ENCODE measurements at places on chromosomes 11 and 22.

DNA sequence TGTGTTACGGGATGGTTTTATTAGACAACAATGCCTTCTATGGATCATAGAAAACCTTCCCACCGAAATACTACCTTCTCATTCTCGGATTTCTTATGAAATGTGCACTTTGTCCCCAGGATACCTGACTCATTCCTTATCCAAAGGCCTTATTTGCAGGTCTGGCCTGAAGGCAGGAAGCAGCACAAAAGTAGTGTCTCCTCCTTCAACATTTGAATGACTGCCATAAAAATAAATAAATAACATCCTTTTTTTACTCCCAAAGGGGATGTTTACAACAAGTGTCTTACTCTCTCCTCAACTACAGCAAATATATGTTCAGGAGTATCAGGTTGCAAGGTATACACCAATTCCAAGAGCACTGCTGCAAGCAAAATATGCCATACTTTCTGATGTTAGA lies 41.6 kb upstream of the PAK1 start:
- no peak for DNase-seq

DNA sequence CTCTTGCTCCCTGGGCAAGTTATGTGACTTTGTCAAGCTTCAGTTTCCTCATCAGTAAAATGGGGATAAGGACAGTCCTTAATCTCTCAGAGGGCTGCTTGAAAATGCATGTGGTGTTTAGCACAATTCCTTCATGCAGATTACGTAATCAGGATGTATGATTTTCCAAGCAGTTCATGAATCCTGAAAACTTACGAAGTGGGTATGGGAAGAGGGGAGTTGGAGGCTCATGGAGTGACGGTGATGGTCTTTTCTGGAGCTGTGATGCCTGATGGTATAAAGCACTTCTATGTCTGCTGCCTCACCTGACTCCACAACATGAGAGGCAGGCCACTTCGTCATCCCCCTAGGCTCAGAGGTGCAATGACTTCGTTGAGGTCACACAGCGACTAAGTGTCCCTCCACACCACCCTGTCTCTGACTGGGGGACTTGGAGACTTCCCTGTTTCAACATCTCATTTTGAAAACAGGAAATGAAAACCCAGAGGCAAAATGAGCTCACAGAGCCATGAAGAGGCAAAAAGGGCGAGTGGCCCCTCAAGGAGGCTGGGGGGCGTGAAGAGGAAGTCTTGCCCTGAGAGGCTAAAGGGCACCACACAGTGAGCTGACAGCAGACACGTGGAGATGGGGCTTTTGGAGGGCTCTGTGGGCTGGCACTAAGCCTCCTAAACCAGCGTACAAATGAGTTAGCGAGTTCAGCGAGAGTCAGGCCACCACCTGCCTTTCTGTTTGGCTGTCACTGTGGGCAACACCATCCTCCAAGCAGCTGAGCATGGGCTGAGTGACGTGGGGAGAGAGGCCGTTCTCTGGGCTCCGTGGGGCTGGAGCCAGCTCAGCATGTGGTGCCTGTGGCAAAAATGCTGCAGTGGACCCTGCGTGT lies 10.1 kb downstream of the MCM5 start:
- no peak for DNase-seq

- DNase-seq = no peak
Measured at GRCh38 chr11:134202661-134203060, 21.1 kb downstream of the NCAPD3 start.

DNA sequence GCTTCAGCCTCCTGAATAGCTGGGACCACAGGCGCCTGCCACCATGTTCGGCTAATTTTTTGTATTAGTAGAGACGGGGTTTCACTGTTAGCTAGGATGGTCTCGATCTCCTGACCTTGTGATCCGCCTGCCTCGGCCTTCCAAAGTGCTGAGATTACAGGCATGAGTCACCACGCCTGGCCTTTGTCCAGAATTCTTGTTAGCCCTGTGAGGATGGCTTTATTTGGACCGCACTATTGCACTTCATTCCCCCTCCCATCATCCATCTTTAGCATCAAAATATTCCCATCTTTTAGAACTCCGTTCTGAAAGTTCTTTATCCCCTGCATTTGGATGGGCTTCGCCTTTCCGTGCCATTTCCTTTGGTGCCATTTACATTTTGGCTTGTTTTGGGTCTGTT lies 2.6 kb downstream of the SAMM50 start:
- DNase-seq = no peak

GRCh38 chr11:58268142-58268541 lies at the start of gene OR10W1:
TSS of gene OR10W1 (minus strand) at chr11:58268260. CDS start at chr11:58267858, 402 bp downstream.
- DNase-seq = no peak

GRCh38 chr22:25054943-25055511 lies 102.5 kb downstream of the KIAA1671 start:
- no peak for DNase-seq

DNA sequence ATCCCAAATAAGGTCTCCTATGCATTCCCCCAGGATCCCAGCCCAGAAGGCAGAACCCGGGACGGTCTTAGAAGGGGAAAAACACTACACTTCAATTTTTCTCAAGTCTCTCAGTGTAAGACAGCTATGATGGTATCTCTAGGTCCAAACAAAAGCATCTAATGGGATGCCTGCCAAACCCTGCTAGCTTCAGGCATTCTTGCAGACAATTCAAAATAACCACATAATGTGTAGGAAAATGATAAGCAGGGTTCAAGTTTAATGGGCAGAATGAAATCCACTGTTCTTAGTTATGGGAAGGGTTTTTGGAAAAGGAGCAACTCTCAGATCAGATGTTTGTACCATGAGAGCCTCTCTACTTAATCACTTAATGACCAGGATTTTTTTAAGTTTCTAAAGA lies 119.8 kb upstream of the ANO1 start:
- no peak for DNase-seq

GRCh38 chr22:40498420-40499208 lies 128.2 kb downstream of the SGSM3 start:
- no peak for DNase-seq

DNA sequence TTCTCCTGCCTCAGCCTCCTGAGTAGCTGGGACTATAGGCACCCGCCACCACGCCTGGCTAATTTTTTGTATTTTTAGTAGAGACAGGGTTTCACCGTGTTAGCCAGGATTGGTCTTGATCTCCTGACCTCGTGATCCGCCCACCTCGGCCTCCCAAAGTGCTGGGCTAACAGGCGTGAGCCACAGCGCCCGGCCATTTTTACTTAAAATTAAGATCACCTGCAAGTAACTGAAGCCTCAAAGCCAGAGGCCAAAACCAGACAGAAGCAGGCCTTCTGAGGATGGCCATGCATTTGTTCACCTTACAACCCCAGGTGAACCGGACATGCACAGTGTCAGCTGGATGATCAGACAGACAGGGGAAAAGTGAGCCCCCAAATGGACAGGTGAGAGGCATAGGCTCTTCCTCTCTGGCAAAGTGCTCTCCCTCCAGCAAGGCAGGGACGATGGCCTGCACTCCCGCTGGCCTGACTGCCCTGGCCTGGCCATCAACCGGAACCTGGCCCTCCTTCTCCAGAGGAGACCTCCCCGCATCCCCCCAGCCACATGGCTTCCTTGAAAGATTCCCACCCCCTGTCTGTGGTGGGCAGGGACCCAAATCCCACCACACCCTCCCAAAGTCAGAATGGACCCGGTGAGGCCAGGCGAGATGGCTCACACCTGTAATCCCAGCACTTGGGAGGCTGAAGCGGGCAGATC lies 25.9 kb downstream of the APOBEC3H start:
- no peak for DNase-seq

GRCh38 chr11:36500315-36500721 lies 9.8 kb downstream of the TRAF6 start:
- no peak for DNase-seq

DNA sequence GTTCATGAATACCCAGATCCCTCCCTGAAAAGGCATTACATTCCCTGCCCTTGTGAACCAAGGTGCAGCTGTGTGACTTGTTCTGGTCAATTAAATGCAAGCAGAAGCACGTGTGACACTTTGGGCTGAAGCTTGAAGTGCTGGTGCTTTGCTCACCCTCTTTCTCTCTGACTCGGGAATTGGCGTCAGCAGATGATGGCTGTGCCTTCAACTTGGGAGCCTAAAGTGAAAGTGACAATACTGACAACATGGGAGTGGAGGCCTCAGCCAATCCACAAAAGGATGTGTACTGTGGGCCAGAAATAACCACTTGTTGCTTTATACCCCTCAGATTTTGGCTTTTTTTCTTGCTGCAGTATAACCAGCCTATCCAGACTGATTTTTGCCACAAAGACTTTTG lies 148.3 kb upstream of the THY1 start:
- DNase-seq = no peak

GRCh38 chr22:35660291-35661127 lies 12.3 kb downstream of the APOL6 start:
- DNase-seq = no peak

GRCh38 chr11:113173126-113173525 lies 141.3 kb upstream of the TTC12 start:
- peak; percentile 62 for DNase-seq

- no peak for DNase-seq
Measured at GRCh38 chr22:48473202-48473601, 1354.5 kb downstream of the BRD1 start.

DNA sequence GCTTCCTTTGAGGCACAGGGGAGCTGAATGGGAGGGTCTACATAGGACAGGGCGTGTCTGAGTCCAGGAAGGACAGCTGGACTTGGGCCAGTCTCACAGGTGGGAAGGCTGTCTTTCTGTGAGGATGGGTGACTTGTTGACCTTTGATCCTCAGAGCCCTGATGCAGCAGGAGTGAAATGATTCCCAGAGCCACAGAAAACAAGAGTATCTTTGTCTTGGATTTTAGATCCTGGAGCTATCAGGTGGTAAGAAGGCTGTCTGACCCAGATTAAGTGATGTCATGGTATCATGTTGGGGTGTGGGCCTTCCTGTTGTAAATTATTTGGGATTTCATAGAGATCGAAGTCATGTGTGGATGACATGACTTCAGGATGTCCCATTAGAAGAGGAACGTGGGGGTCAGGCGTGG lies 15.0 kb downstream of the PTPRJ start:
- DNase-seq = no peak

DNA sequence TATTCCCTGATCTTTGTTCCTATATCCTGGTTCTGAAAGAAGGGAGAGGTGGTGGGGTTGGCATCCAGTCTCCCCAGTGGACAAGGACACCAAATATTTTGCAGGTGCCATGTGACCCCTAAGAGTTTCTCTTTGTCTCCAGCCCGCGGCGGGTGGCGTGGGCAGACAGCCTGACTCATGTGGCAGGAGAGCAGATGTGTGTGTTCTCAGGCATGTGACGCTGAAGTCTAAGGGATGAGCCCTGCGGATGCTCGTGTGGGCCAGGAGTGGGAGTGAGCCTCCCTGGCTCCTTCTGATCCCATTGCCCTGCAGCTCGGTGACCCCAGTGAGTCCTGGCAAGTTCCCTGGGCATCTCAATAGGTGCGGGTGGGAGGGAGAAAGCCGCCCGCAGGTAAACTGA lies 94.8 kb upstream of the TBCEL start:
- DNase-seq = no peak

DNA sequence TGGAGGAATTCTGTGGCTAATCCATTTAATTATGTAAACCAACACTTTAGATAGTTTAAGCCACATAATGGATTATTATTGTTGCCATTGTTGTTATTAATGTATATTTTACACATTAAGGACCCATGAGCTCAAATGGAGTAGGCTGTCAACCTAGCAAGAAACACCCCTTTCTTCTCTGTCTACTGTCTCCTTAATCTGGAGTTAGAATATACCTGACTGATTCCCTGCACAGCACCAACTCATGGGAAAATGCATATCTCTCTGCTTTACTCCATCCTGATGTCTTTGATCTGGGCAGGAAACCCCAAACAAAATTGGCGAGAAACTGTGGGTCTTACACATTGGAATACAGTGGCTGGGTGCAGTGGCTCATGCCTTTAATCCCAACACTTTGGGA lies 24.0 kb upstream of the ME3 start:
- DNase-seq = no peak

GRCh38 chr11:269146-269890 lies 8.9 kb upstream of the NLRP6 start:
- no peak for DNase-seq

DNA sequence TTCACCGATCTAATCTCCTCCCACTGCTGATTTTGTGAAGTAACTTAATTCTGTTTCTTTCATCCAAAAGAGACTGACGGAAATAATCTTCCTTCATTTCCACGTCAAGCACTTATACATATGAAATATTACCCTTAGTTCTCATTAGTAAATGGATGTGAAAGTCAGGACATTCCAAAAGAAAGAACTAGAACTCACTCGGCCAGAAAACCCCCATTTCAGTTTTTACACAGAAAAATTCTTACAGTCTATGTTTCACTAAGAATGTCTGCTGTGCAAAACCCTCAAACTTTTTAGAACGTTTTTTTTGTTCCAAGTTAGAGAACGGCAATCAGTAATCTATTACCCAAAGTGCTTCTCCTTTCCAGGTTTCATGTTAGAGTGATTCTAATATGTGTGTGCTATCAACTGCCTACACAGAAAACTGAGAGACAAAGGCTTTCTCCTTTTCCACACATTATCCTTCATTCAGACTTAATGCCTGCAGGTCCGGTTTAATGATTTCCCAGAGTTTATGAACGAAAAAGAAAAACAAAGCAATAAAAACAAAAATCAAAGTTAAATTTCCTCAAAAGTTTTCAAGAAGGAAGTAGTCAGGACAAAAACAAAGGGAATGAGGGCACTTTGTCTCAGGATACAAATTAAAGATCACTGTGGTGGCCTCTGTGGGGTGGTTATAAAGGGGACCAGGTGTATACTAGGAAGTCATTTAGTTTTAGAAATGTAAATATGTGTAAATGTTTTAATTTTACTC lies 11.3 kb upstream of the SESN3 start:
- DNase-seq = no peak
